ENCODE measurements at places on chromosomes 12 and 14.

GRCh38 chr14:94203473-94204210, 29.5 kb downstream of the PPP4R4 start:
- DNase-seq = no peak

GRCh38 chr12:90925562-90925961, 29.4 kb downstream of the CCER1 start:
- no peak for DNase-seq

DNA sequence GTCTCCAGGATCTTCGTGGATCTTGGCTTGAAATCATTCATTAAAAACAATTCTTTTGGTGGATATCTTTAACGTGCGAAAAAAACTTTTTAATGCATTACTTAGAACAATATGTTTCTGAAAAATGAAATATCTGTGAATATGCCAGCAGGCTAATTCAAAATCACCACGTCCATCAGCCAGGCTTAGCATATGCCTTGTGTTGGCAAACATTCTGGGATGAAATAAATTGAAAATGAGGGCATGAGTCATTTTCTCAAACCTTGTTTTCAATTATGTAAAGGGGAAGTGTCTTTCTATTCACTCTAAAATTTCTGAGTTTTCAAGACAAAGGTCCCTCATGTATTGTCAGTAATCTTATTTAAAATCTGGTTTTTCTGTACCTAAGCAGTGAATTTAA, 393.9 kb downstream of the PAWR start:
- no peak for DNase-seq

DNA sequence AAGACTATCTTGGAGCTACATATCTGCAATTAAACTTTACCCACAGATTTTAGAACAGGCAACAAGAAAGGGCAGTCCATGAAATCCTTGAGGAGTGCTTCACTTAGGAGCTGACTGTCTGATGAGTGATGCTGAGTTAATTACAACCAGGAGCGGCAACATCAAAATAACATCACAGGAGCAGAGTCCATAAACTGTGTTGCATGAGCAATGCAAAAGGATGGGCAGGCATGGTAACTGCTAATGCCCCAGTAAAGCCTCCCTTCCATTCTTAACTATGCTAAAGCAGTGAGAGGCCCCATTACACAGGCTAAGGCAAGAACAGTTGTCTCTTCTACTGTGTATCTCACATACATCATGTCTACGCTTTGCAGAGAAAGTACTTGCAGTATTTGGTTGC, 156.6 kb downstream of the PAX9 start:
- DNase-seq = no peak

GRCh38 chr12:111720457-111720856, 34.6 kb downstream of the ACAD10 start:
- DNase-seq = no peak

GRCh38 chr12:72380441-72380840, 108.3 kb downstream of the TRHDE start:
- no peak for DNase-seq

DNA sequence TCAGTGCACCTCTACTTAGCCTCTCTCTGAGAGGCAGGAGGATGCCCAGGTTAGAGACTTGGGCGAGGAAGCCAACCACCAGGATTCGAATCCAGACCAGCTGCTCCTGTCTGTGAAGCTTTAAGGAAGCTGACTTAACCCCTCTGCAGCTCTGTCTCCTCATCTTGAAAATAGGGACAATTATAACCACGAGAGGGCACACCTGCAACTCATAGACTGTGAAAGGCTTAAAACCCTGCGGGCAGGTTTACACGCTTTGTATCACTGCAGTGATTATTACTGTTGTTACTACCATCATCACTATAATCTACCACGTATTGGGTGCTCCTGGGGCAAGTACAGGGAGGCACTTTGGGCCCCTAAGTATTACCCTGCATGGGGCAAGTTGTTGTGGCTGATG, 379.8 kb downstream of the VRK1 start:
- no peak for DNase-seq

GRCh38 chr12:72136792-72137191, 135.4 kb upstream of the TRHDE start:
- DNase-seq = no peak

- no peak for DNase-seq
Measured at GRCh38 chr12:121943926-121944325, 25.5 kb downstream of the CFAP251 start.

GRCh38 chr12:67758119-67758518, 109.6 kb downstream of the DYRK2 start:
- no peak for DNase-seq
